ENCODE measurements at places on chromosomes 13 and 19. TPM values are rescaled to one million over a fixed set of nuclear protein-coding genes. Genes with fewer than 3 reads are reported as not detected.

Gene PRSS57
- total RNA-seq: not detected

Gene ZNF221
- total RNA-seq: 3.0 TPM

Gene SRRM5
- total RNA-seq: not detected

Gene GIPC3
- 0.96 TPM for total RNA-seq

Gene SLC5A5
- total RNA-seq: not detected

Data from right atrium auricular region (tissue), 2 donors.